GM04504 (cell line): ENCODE measurements at places on chromosomes 4 and X.

GRCh38 chr4:119493419-119493818 is 135.2 kb downstream of the PDE5A start:
- no peak for DNase-seq

- DNase-seq: peak; percentile 4
These were observed 69.6 kb downstream of the NOCT start for GRCh38 chr4:139085141-139085540.

DNA sequence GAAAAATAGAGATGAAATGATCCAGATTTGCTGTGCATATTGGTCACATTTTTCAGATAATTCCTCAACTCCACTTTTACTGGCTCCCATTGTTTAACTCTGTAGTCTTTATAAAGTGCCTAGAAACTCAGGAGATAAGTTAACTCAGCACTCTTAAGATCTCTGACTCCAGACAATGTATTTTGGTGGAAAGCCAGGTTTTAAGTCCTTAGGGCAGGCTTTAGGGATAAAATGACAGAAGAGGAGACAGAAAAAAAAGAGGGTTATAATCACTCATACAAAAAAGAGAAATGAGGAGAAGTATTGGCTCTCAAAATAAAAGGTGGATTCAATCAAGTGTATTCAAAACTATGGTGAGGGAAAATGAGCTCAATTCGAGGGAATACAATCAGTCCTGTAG is 674.8 kb upstream of the INTU start:
- no peak for DNase-seq

GRCh38 chrX:23749576-23749975 is 6.5 kb upstream of the ACOT9 start:
- no peak for DNase-seq

DNA sequence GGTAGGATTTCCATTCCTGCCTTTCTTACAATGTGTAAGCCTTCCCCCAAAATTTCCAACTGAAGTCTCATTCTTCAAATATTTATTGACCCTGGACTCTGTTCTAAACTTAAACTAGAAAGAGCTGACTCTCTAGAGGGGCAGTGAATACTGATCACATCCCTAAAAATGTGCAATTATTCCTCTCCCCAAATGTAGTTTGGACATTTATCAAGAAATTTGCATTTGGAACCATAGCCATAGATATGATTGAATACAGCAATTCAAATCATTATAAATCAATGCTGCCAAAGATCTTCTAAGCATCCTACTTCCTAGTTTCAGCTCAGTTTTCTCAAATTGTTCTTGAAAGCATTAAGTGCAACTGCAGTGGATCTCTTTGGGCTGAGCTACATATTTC is 525.7 kb downstream of the RAB28 start:
- DNase-seq: no peak

DNA sequence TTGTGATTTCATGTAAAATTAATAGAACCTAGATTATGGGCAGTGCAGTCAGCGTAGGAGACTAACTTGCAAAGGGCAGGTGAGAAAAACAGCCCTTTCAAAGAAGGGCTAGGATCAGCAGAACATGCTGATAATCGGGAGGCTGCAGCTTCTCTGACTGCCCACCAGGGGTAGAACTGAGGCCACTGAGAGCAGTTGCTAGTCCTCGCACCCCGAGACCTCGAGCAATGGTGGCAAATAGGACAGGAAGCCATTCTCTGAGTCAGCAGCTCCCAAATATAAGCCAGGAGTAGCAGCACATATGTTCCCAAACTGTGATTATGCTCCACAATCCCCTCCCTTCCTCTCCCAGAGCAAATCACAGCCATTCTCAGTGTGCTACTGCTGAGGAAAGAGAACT is 186.5 kb downstream of the MSL3 start:
- DNase-seq: peak; percentile 26
